CD4-positive, alpha-beta T cell treated with Interleukin-12 subunit alpha and Interleukin-12 subunit beta, for 1 hour (primary cell): ENCODE measurements at places on chromosomes 6 and 20.

DNA sequence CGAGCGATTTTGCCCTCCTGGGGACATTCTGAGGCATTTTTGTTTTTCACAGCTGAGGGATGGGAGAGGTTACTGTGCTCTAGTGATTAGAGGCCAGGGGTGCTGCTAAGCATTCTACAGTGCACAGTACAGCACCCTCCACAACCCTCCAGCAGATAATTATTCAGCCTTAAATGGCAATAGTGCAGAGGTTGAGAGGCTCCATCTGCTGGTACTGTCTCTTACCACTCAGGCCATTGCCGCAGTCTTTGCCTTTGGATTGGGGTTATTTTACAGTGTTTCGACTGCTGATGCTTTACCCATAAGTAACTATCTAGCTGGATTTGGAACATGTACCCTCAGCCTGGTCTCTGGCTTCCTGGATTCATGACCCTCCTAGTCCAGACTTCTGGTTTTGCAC is 705.3 kb downstream of the KIF16B start:
- DNase-seq = no peak

DNA sequence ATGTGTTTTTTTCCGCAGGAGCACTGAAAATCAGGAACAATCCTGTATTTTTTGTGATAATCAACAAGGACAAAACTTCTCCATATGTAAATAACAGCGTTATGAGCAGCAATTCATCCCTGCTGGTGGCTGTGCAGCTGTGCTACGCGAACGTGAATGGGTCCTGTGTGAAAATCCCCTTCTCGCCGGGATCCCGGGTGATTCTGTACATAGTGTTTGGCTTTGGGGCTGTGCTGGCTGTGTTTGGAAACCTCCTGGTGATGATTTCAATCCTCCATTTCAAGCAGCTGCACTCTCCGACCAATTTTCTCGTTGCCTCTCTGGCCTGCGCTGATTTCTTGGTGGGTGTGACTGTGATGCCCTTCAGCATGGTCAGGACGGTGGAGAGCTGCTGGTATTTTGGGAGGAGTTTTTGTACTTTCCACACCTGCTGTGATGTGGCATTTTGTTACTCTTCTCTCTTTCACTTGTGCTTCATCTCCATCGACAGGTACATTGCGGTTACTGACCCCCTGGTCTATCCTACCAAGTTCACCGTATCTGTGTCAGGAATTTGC is at the start of gene TAAR6:
TAAR6 (plus strand) TSS at position 102 of the 557 bp plus-strand sequence; CDS start at position 102, 0 bp downstream.
- DNase-seq = no peak

DNA sequence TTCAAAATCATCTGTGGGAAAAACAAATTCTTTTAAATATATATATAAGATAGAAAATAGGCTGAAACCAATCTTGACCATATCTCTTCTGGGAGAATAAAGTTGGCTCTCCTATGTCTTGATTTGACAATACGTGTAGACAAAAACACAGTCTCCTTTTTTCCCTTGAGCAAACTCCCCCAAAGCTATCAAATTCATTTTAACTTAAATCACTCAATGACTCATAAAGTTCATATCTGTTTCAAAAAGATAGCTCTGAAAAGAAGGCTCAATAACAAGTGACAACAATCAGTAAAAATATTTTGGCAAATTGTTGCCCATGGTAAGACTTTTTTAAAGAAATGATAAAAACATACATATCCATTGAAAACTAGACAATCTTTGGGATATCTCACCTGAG is 236.0 kb upstream of the TENT5A start:
- no peak for DNase-seq

GRCh38 chr6:37126493-37126958 is 43.4 kb upstream of the PIM1 start:
- DNase-seq = no peak

GRCh38 chr6:13331516-13332348 is 3.4 kb upstream of the TBC1D7 start:
- peak; percentile 54 for DNase-seq

DNA sequence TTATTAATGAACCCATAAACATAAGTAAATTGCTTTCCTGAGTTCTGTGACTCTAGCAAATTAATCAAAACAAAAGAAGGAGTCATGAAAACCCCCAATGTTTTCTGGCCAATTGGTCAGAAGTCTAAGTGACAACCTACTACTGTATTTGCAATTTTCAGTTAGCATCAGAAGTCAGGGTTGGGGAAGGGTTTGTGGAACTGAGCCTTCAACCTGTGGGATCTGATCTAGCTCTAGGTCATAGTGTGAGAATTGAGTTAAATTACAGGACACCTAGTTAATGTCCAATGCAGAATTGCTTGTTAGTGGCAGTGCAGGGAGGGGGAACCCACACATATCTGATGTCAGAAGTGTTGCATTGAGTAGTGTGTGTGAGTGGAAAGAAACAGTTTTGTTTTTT is 142.4 kb downstream of the ISM1 start:
- DNase-seq = no peak

DNA sequence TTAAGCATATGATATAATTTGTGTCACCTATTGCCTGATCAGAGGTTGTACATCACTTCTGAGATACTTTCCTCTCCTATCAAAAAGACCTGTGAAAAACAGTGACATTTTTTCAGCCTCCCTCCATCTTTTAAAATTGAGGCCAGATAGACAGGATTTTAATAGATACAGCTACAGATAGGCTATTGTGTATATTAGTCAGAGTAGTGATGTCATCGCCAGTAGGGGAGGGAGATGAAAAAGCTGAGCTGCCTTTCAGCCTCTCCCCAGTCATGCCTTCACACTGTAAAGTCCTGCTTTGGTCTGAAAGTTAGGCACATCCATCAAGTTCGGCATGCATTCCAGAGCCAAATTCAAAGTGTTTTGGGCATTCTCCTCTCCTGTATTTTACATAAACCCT is 7.9 kb upstream of the PABPC1L start:
- no peak for DNase-seq

GRCh38 chr6:160238278-160238711 is 20.3 kb downstream of the SLC22A2 start:
- DNase-seq = no peak

GRCh38 chr6:119200512-119201175 is 122.2 kb upstream of the FAM184A start:
- DNase-seq = no peak

DNA sequence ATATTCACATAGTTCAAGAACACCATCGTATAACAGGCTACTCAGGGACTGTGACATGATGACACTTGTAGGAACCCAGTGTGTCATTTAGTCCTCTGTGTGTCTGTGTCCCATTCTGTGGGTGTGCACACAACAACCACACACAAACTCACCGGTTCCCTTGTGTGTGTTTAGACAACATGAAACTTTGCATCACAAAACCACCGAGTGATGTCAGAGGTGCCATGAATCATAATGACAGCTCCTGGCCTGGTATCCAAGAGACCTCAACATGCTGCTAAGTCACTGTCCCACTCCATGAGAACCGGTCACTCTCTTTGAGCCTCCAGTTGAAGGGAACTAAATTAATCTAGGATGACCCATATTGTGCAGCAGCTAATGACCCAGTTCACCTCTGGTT is 421.3 kb downstream of the PREX1 start:
- no peak for DNase-seq

- DNase-seq = no peak
Measured at GRCh38 chr20:46709459-46710152, at the start of gene SLC2A10. Gene SLC2A10 (plus strand): TSS chr20:46709649. CDS start chr20:46709737, 88 bp downstream.

- DNase-seq = no peak
Measured at GRCh38 chr6:142304241-142304640, 2.4 kb downstream of the ADGRG6 start.

DNA sequence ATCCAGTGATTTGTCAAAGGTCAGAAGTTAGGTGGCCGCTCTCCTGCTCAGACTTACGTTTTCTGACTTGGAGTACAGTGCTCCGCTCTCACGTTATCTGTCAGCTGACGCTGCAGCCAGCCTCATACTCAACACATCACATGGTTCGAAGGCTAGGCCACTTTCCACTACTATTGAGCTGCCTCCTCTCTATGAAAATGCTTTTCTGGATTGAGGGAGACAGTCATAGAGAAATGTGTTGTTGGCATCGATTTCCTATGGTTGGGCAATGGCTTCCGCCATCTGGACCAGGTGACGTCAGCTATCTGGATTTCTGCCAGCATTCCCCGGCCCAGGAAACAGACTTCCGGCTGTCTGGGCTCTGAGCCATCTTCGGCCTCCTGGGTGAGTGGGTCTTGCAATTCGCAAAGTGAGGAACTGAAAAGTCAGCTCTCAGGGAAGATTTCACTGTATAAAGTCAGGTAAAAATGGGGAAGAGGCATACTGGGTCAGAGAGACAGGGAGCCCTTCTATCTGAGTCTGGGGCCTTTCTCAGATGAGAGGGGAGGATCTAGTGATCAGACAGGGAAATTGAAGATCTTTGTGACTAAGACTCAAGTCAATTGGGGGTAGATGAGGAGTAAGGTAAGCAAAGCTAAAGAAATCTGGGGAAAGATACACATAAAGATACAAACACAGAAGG is 37.5 kb upstream of the IER3 start:
- DNase-seq = peak; percentile 46

- peak; percentile 13 for DNase-seq
Measured at GRCh38 chr6:32116674-32117073, 7.5 kb upstream of the TNXB start.

GRCh38 chr6:137900815-137901214 is 33.8 kb downstream of the TNFAIP3 start:
- no peak for DNase-seq

DNA sequence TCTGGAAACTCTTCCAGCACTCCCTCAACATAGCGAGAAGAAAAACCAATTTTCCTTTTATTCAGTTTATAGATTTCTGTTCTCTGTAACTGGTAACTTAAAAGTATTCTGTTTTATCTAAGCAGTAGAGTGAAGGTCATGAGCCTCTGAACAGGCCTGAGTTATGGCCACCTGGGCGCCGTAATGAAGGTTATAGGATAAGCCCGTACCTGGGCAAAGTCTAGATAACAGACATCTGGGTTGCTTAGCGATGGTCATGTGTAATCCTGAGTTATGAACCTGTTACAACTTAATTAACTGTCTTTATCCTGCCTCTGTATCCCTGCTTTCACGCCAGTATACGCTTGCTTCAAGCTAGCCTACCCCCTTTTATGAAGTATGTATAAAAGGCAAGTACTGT is 13.0 kb upstream of the FAM217A start:
- no peak for DNase-seq

DNA sequence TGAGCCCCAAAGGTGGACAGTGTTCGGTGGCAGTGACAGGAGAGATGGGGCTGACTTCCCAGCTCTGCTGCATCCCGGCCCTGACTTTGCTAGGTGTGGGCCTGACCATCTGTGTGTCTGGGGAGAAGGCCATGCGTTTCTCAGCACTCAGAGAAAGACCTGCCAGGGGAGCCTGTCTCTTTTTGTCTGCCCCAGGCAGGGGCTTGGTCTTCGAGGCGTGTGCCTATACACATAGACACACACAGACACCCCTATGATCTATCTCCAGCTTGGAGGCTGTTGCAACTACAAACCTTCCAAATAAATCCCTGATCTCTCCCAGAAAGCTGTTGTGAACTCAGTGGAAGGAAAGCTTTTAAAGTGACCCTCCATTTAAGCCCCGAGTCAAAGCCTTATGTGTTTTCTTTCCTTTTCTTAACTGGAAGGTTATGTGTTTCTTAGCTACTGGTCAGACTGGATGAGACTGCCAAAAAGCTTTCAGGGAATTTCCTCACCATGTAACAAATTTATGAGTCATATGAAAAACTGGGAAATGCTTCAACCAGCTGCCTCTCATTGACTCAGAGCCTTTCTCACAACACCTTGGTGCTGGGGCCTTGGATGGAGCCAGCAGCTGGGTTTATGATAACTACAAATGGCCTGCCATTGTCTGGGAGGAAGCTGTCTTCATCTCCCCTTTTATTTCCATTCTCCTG is 102.6 kb downstream of the CDC5L start:
- DNase-seq = no peak

- DNase-seq = no peak
Measured at GRCh38 chr20:11379257-11380011, 538.3 kb upstream of the BTBD3 start.

- DNase-seq = peak; percentile 89
Measured at GRCh38 chr20:62143081-62143956, at the start of the genes PSMA7 and SS18L1. Gene PSMA7 (minus strand): TSS chr20:62143394. CDS start chr20:62143303, 91 bp downstream. Gene SS18L1 (plus strand): TSS chr20:62143769. CDS start chr20:62143821, 52 bp downstream.

GRCh38 chr6:106122306-106122918 is 36.3 kb downstream of the PRDM1 start:
- no peak for DNase-seq

DNA sequence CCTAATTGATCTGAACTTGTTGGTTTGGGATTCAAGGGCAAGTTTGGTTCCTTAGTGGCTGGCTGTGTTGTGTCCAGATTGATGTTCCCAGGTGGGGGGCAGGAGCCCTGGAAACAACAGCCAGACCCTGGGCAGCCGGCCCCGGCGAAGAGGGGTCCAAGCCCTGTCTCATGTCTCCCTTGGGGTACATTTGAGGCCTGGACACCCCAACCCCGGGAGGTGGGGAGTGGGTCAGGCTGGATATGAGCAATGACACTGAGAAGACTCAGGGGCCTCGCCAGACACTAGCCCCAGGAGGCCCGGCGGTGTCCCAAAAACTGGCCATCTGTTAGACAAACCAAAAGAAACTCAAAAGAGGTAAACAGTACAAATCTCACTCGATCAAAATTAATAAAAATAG is 79.6 kb downstream of the YTHDF1 start:
- no peak for DNase-seq

DNA sequence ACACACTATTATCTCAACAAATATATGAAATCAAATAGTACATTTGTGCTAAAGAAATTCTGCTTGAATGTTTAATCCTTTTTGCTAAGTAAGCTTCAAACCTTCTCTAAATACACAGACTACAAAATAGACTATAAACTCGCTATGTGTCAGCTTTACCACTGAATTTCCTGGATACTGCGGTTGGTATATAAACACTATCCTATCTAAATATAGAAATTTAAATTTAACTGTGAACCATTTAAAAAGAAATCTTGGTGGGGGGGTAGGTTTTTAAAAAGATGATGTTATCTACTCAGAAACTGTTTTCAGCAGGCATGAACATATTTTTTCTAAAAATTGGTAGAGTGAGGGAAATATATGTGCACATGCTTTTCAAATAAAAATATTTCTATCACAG is 306.5 kb upstream of the RUNX2 start:
- peak; percentile 55 for DNase-seq

DNA sequence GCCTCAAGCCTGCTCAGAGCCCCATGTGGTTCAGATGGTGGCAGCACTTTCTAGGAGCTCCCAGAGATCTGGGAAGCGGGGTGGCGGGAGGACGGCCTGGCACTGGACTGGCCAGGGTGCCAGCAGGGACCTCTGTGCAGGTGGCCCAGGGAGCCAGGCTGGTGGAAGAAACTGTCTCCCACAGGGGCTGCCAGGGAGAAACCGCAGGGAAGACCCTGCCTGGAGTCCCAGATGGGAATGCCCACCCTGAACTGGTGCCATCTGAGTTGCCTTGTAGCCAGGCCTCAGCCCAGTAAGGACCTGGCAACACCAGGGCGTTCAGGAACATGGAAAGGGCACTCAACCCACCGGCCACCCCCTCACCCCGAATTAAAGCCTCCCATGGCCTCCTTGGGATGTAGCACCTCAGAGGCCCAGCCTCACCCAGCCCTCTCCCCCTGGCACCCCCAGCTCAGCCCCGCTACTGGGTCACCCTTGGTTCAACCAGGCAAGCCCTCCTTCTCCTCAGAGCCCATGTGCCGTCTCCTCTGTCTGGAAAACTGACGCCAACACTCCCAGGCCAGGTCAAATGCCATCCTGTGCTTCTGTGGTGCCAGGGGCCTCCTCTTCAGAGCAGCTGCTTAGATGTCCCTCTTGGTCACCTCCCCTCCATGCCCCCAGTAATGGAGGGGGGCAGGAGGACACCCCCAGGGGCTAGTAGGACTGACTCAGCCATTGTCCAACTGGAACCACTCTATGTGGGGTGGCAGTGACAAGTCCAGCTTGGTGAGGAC is 5.9 kb upstream of the C20orf144 start:
- DNase-seq = no peak

- DNase-seq = no peak
Measured at GRCh38 chr20:47020231-47020630, 125.6 kb downstream of the EYA2 start.
